ENCODE measurements at places on chromosomes 2 and 18.

- DNase-seq = no peak
These were observed 91.1 kb upstream of the TMEM200C start for GRCh38 chr18:5986257-5986931.

GRCh38 chr2:239291475-239292350, 109.1 kb downstream of the HDAC4 start:
- no peak for DNase-seq

GRCh38 chr2:111236025-111236424, 115.3 kb downstream of the BCL2L11 start:
- no peak for DNase-seq

DNA sequence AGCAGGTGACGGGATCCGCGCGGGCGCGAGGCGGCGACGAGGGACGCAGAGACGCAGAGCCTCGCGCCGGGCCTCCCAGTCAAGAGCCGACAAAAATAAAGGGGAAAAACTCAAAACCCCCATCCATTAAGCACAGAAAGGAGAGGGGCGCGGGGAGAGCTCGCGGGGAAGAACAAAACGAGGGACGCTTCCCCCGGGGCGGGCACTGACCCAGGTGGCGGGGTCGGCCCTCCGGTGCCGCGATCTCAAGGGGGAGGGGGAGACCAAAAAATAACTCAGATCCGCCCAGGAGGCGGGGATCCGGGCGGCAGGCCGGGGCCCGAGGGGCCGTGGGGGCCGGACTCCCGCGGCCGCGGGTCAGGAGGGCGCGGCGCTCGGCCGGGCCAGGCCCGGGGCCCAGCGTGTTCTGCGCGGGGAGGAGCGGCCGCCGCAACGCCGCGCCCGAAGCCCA, 597 bp downstream of the RNF103 start:
- peak; percentile 46 for DNase-seq
